Stimulated activated CD8-positive, alpha-beta memory T cell treated with anti-CD3 and anti-CD28 coated beads, Interleukin-2, amount 100 ng/mL, for 1 hour (primary cell): ENCODE measurements at places on chromosomes 12 and 14.

DNA sequence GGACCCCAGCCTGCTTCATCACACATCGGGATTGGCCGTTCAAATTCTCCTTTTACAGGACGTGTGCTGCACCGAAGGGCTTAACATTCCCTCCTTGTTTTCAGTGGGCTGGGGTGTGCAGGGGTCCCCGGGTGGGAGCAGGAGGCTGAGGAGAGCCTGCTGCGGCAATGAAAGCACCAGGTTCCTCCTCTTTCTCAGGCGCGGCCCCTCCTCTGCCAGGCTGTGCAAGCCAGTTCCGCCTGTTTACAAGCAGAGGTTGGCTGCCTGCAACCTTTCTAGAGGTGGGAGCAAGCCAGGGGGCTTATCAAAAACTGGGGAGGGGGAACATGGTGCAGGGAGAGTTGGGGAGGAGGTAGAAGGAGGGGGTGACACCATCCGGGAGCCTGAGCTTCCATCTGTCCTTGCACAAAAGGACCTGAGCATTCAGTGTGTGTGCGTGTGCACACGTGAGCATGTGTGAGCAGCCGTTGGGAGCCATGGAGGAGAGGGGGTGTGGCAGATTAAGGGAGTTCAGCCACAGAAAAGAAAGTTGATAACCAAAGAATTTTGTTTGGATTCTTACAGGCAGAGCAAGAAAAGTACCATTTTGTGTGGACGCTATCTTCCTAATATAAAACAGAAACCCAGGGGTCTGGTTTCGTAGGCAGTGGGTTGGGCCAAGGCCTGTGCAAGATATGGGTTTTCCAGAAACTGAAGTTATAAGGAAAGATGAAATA lies 108.8 kb upstream of the RFLNA start:
- DNase-seq = no peak

DNA sequence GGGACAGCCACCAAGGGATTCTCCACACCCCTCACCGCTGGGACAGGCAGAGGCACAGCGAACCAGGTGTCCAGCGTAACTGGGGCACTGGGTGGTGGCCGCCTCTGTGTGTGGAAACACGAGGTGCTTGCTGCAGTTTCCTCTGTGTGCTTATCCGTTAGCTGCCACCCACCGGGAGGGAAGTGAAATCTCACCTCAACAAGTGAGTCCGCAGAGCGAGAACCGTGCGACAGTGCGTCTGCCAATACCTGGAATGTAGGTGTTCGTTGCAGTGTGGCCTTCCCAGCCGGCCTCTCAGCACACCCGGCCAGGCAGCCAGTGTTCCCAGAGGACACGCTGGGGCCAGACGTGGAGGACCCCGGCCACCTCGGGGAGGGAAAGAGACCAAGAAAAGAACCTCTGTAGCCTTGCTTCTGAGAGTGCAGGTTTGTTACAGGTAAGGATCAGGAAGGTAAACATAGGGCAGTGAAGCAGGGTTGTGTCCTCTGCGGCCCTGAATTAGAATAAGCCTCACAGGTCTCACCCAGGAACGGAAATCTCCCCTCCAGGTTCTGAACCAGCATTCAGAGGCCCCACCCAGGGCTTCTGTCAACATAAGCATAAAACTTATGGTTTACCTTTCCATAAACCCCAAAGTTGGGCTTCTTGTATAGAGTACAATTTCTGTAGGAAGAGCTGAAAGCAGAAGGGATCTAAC lies 1.5 kb downstream of the BCL2L14 start:
- DNase-seq = no peak

- DNase-seq = no peak
Measured at GRCh38 chr14:24417832-24418491, 11.5 kb downstream of the CBLN3 start.

- DNase-seq = no peak
Measured at GRCh38 chr14:58401587-58401986, 5.9 kb downstream of the TOMM20L start.

GRCh38 chr12:11209113-11209512 lies 22.4 kb upstream of the TAS2R42 start:
- no peak for DNase-seq

DNA sequence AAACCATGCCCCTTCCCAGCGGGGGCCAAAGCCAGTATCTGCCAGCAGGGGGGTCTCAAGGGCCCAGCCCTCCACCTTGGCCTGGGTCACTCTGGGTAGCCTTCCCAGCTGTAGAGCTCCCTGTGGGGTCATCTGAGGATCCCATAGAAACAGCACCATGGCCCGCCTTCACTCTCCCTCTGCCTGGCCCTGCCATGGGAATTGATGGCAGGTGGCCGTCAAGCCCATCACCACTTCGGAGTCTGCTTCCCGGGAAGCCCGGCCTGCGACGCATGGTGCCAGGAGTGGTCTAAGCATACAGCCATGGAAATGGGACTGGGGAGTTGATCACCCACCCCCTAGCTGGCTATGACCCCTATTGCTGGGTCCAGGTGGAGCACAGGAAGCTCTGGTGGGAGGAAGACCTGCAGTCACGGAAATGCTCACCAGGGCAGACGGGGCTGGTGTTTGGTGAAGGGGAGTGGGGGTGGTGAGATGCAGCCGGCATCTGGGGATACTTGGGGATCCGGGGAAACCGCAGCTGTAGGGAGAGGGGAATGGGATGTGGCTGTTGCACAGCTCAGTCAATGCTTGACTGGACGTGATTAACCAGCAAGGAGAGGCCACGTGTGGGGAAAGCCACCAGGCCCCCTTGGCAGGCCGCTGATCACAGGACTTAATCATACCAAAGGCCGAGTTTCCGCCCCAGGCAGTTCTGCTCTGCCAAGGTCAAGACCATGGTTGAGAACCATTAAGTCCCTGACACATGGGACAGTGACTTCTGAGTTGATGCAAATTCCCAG lies 52.2 kb upstream of the DIO3 start:
- DNase-seq = no peak

DNA sequence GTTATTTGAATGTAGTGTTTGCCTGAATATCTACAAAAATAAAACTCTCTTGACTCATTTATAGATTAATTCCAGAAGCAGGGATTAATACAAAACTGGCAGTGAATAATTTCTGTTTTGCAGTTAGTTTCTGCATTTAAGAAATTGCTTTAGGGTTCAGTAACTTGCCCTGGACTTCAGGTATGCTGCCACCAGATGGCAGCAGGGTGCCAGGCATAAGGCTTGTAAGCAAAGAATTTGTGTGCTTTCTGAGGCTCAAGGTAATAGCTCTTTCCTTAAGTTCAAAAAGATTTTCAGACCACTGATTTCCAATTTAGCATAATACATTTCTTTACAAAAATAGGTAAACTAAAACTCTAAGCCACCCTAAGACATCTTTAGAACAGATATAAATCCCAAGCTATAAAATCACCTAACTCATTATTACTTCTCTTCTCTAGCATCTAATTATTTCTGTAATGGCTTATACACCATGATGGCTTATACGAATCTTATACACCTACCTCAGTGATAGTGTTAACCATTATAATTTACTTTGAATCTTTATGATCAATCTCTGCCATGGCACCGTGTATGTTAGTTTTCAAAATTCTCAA lies 398.3 kb downstream of the APAF1 start:
- no peak for DNase-seq

DNA sequence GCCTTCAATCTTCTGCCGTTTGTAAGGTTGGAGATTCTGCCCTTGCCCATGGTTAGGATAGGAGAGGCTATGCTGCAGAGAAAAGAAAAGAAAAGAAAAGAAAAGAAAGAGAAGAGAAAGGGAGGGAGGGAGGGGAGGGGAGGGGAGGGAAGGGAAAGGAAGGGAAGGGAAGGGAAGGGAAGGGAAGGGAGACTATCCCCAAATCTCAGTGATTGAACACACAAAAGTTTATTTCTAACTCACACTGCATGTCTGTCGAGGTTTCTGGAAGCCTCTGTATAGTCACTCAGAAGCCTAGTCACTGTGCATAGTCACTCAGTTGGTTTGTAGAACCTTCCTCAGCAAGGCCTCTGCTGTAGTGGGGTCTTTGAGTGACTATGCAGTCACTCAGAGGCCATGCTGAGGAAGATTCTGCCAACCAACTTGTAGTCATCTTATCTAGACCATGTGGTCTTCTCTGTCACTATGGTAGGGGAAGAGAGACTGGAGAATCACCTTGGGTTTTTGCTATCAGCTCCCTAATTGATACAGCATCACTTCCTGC lies 52.3 kb upstream of the ABCC9 start:
- DNase-seq = no peak

- DNase-seq = peak; percentile 51
Measured at GRCh38 chr14:77094672-77095284, 3.3 kb upstream of the CIPC start.

GRCh38 chr14:35826952-35827416 lies 846 bp downstream of the BRMS1L start:
- no peak for DNase-seq

DNA sequence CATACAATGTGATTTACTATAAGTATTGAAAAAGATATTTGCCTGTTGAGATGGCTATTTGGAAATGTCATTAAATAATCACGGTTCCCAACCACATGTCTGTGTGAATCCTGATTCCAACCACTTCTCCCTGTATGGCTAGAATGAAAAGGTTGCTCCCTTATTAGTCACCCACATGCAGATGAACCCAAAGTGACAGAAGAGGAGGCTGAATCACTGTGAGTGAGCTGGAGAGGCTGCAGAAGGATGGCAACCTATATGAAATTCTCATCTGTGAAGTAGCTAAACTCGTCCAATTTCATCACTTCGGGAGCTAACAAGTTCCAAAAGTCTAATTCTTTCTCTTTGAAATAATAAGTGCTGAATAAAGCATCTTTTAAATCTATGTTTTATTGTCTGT lies 300.5 kb downstream of the PRKD1 start:
- no peak for DNase-seq

DNA sequence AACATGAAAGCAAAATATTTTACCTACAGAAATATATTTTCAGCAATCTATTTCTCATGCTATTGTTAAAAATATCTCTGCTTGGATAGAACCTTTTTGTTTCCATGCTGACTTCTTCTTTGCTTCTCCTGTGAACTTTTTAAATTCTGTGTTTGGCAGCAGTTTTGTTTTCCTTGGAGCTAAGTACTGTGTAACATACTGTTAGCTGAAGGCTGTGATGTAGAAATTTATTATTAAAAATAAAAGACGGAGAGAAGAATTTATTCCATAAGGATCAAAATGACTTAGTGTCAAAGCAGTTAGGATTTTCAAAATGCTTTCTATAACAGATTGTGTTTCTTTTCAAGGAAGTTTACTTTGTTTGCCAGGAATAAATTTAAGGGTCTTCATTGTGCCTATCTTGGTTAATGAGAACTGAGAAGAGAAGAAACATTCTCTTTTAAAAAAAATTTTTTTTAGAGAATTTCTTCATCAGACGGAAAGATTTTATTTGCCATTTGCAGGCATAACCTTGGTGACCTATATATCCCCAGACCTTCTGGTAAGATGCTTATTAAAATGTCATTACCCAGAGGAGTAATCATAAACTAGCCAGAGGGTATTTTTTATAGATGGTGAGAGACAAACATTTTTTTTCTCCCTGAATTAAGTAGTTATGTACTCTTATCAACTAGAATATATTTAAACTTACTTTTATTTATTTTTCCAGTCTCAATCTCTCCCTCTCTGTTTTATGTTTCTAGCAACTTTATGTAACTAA lies 147.1 kb upstream of the SLCO1C1 start:
- DNase-seq = no peak

DNA sequence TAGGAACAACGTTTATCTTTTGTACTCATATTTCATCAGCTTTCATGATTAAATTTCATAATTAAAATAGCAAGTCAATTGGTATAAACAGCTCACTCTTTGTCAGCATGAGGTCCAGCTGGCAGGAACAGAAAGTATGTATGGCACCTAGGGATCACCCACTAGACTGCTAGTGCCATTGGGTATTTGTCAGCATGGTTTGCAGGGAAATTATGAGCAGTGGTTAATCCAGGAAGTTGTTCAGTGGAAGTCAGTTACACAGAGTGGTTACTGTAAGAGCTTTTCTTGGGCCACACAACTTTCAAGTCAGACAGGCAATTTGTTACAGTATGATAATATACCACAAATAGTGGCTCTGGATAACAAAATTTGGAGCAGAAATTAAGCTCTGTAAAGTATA lies 340.3 kb upstream of the RGS6 start:
- DNase-seq = no peak

DNA sequence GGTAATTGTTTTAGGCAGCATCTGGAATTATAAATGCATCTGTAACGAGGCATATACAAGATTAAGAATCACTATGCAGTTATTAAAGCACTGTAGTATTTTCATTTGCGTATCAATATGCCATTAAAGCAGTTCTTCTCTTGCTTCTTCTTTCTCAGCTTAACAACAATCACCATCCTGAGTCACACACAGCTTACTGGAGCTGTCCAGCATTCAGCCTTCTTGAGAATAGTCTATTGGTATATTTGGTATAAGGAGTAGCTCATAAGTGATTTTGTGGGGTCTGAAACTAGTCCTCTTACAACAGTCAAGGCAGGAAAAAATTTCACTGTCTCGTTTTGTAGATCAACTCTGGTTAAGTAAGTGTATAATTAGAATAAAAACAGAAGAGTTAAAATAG lies 523.0 kb upstream of the FOXG1 start:
- no peak for DNase-seq

GRCh38 chr14:74864198-74864597 lies 11.7 kb downstream of the PROX2 start:
- no peak for DNase-seq

DNA sequence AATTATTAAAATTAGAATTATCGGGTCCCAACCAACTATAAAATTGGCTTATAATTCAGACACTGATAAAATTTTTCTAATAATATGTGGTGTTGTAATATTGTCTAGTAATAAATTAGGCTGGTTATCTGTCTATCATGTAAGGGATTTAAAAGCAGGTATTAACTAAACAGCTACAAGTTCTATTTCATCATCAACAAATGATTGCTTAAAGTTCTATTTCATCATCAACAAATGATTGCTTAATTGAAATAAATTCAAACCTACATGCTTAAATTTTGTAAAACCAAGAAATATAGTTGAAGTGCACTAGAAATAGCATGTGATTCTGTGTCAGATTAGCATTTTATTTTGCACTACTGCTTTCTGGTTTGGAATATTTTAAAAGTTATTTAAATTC lies 34.1 kb downstream of the SLCO1A2 start:
- DNase-seq = no peak

DNA sequence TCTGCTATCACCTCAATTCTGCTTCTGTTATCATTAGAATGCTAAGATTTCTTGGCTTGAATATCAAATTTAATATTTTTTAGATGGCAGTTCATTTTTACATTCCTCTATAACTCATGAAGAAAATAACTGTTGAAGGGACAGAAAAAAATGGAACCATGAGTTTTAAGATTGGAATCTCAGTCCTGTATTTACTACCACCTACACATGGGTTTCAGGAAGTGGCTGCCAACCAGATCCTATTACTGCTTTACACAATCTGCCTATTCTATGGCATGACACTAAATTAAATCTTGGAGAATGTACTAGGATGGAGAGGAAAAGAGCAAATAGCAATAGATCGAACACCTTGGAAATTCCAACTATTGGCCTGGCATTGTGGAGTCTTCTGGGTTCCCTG lies 140.8 kb downstream of the DUSP6 start:
- DNase-seq = no peak
